ENCODE measurements at places on chromosomes 3 and 15.

GRCh38 chr3:43858294-43858701 lies 167.6 kb downstream of the ABHD5 start:
- no peak for DNase-seq

DNA sequence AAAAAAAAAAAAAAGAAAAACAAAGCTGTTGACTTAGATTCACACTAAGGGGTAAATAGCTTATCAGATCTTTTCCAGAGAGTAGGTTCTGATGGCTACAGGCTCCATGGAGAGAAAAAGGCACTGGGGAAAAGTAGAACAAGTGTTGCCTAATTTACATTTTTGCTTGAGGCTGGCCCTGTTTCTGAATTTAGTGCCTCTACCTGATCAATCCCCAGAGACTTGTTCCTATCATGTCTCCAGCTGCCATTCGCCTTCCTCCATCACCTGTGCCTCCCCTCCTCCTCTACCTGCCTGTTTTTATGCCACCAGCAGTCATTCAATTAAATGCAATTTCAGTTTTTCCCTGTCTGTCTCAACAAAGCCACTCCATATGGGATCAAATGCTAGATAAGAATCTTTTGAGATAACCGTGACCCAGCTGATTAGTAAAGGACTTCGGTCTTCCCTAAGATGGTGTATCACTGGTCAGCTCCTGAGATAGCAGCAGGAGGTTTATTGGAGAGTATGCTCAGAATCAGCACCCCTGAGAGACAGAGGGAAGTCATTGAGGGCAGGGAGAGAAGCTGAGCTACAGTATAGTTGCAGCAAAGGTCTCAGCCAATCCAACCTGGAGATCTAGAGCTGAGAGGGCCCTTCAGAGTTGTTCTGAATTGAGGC lies 88.1 kb upstream of the GADL1 start:
- DNase-seq, result no peak

- no peak for DNase-seq
Observed at GRCh38 chr3:5349343-5349742, 161.8 kb downstream of the EDEM1 start.

- no peak for DNase-seq
Observed at GRCh38 chr3:112811917-112812660, 34.6 kb downstream of the CD200R1L start.

DNA sequence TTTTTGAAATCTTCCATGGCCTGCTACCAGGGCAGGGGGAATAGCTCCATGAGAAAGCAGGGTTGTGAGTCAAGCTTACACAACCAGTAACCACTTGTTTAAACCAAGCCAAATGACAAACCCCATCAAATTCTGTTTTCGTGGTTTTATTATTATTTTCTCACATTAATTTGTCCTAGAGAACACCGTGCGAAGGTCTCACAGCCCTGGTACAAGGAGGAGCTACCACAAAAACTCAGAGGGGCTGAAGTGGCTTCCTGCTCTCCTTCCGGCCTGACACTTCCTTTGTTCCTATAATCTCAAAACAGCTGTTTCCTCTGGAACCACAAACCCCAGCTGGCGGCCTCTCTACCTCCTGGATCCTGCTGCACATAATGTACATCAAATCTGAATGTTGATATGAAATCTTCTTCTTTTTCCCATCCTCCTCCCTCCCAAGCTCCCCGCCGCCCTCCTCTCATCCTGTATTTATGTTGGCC lies 375.9 kb downstream of the MCTP2 start:
- DNase-seq, result no peak

DNA sequence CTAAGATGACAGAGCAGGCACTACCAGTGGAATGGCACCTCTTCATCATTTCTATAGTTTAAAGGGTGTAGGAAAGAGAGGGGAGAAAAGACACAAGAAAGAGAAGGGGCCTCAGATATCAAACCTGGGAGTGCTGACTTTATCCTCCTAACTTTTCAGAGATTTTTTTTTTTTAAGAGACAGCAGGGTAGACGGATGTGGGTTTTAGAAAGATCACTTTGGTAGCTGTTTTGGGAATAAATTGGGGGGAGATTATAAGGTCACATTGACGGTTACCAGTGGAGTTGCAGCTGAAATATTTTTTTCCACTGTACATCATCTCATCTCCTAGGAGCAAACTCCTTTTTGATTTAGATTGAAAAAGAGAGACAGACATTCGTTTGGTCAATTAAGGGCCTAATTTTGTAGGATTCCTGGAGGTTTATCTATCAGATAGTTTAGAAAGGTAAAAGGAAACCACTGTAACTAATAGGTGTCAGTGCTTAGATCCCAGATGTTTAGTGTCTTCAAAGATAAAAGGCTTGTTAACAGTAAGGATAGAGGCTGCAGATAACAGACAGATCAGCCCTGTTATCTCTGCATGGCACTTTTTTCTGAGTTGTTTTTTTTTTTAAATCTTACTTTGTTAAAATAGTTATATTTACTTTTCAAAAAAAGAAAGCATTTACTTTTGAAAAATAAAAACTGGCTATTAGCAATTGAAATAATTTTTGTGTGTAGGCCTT lies 1057.0 kb downstream of the IGSF11 start:
- DNase-seq, result no peak

DNA sequence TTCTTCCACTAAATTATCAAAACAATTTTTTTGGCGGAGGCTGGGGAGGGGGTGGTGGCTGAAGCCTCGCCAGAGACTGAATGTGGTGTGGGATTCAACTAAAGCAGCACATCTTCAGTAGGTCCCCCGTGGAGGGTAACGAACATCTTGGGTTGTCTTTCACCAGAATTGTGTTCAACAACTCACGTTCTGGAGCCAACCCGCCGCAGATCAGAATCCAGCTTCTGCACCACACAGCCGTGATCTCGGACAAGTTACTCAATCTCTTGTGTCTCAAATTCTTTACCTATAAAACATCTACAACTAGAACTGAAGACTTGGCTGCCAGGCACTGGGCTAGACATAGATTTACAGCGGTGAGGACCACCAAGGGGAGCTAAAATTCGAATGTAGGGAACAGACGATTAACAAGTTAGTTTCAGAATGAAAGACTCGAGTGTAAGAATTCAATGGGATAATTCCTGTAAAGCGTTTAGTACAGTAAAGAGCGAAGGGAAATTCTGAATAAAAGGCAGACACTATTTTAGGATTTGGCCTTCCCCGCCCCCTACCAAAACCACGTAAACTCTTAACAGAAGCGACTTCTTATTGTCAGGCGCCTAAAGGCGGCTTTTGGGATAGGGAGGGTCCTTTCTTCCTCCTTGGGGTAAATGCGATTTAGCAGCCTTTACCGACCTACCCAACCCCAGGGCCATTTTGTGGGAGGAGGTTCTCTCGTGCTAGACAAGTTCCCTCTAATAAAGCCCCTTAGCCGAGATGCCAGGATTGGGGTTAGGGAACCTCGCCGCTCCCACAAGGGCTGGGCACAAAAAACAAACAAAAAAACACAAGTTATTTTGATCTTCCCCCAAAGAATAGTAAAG lies 697 bp upstream of the RAB5A start:
- no peak for DNase-seq

- DNase-seq, result no peak
Observed at GRCh38 chr3:114242947-114243346, 5.6 kb upstream of the ZNF80 start.

DNA sequence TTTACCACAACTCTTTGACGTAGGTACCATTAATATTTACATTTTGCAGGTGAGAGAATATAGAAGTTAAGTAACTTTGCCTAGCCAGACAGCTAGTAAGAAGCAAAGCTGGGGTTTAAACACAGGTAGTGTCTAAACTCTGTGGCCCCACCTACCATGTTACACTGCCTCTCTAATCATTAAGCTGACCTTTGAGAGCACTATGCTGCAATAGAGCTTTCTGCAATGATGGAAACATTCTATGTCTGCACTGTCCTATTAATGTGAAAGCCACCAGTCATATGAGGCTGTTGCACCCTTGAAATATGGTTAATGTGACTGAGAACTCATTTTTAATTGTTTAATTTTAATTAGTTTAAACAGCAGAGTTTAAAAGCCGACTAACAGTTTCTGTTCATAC lies 6.3 kb upstream of the RARB start:
- DNase-seq, result no peak

DNA sequence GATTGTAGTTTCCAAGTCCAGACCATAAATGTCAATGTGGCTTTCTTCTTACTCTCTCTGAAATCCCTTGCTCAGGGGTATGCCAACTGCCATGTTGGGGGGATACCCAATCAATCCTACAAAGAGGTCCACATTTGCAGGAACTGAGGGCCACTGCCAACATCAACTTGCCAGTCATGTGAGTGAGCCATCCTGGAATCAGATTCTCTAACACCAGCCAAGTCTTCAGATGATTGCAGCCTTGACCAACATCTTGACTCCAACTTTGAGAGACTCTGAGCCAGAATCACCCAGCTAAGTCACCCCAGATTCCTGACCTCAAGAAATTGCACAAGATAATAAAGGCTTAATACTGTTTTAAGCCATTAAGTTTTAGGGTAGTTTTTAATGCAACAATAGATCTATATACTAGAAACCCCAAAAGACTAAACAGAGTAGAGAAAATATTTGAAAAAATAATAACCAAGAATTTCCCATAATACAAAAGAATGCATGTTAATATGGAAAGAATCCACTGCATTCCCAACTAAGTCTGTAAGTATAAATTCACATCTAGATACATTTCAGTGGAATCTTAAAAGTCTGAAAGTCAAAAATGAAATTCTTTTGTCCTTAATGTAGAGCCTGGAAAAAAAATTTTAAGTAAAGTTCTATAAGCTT lies 22.4 kb downstream of the ISG20 start:
- DNase-seq, result no peak

GRCh38 chr15:99507504-99508310 lies 58.1 kb upstream of the MEF2A start:
- no peak for DNase-seq

GRCh38 chr3:57011022-57011421 lies 49.4 kb upstream of the SPATA12 start:
- DNase-seq, result no peak

DNA sequence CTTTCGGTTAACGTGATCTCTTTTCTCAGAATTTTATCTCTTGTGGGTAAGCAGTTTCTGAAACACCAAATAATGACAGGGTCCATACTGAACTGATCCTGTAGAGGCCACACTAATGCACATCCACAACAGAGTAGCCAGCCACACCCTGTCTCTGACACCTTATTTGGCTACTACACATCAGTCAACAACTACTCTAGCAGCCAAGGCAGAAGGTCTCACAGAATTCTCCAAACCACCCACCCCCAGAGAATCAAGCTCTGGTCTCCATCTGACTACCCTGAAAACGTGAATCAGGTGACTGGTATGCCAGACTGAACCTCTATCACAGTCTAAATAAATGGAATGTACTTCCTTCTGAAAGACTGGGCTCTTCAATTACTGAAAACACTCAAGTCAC lies 38.0 kb downstream of the EDC3 start:
- DNase-seq, result no peak

- no peak for DNase-seq
Observed at GRCh38 chr3:30426293-30426993, 180.0 kb upstream of the TGFBR2 start.

- no peak for DNase-seq
Observed at GRCh38 chr3:8668216-8668615, 23.6 kb upstream of the SSUH2 start.

DNA sequence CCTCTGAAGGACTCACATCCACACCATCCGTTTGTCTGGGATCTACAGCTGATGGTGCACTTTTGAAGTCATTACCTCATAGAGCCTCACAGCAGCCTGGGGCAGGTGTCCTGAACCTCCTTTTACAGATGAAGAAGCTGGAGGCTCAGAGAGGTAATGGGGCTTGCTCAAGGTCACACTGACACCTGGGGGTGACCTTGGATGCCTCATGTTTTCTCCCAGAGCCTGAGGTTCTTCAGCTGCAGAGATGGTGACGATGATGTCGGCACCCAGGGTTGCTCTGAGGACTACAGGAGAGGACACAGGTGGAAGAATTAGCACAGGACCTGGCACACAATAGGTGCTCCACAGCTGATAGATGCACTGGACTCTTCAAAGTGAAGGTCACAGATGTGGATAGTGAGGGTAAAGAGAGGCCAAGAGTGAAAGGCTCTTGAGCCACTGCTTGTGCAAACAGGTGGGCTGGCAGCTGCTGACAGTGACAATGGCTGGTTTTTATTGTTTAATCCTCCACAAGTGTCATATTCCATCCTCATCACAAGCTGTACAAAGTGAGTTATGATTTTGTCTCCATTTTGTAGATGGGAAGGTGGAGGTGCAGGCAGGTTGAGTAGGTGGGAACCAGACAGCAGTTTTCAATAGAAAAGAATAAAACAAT lies 17.4 kb upstream of the ATP2B2 start:
- DNase-seq, result no peak

DNA sequence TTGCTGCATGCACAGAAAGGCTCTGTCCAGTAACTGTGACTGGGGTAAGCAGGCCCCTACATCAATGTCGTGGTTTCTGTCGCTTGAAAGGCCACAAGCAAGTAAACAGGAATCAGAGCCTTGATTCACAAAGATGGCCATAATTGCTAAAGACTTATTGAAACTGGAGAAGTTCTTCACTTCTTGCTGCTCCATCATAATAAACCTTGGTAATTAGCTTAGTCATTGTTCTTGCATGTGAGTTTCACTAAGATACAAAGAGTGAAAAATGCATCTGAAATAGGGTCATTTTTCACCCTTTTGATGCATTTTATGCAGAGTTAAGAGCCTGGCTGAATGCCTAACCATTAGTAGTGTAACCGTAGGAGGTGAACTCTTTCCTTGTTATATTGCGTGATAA lies 3.2 kb downstream of the SEMA6D start:
- no peak for DNase-seq

- DNase-seq, result no peak
Observed at GRCh38 chr15:82178061-82178460, 84.5 kb downstream of the EFL1 start.

GRCh38 chr3:134353831-134354611 lies 20.2 kb downstream of the AMOTL2 start:
- no peak for DNase-seq

GRCh38 chr3:166279636-166280035 lies 442.4 kb upstream of the BCHE start:
- DNase-seq, result no peak

DNA sequence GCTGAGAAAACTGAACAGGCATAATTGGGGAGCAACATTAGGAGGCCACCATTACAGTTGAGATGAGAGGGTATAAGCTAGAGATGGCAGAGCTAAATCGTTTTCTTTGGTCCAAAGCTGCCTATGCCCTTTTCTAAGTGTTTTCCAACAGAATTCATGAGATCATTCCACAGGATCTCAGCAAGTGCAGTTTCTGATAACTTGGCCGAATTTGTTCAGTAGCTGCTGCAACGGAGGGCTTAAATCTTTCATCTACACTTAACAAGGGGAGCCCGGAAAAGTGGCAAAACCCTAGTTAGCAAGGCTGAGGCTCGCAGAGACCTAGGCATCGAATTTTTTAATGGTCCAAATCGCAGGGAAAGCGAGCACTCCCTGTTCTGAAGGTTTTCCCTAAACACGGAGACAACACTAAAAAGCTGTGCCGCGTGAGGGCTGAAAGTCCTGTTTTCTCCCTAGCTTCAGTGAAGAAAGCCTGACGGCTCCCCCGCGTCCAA lies 531 bp upstream of the BLOC1S6 start:
- DNase-seq, result no peak

DNA sequence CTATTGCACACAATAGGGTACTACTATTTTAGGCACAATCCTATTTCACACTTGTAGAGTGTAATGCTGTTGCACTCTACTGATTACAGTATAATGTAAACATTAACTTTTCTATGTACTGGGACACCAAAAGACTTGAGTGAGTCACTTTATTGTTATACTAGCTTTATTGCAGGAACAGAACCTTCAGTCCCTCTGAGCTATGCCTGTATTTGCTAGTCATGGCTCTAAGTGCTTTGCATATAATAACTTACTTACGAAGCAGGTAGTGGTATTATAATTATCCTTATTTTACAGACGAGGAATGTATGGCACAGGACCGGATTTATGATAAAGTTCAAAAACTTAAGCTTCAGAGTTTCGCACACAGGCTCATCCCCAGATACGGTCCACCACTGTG lies 106.6 kb upstream of the SLC6A6 start:
- DNase-seq, result no peak

All from stimulated activated CD4-positive, alpha-beta T cell treated with anti-CD3 and anti-CD28 coated beads, Interleukin-1b, Interleukin-23, amount 100 ng/mL, for 48 hours (primary cell).